ENCODE measurements at places on chromosomes 5 and 9.

- no peak for DNase-seq
Observed at GRCh38 chr9:29069376-29069775, 1496.1 kb upstream of the C9orf72 start.

- no peak for DNase-seq
Observed at GRCh38 chr9:89759572-89759971, 154.8 kb downstream of the GADD45G start.

GRCh38 chr5:17384181-17384580 lies 113.8 kb upstream of the TAF11L2 start:
- no peak for DNase-seq

GRCh38 chr9:33506626-33507370 lies 17.3 kb upstream of the ANKRD18B start:
- no peak for DNase-seq

DNA sequence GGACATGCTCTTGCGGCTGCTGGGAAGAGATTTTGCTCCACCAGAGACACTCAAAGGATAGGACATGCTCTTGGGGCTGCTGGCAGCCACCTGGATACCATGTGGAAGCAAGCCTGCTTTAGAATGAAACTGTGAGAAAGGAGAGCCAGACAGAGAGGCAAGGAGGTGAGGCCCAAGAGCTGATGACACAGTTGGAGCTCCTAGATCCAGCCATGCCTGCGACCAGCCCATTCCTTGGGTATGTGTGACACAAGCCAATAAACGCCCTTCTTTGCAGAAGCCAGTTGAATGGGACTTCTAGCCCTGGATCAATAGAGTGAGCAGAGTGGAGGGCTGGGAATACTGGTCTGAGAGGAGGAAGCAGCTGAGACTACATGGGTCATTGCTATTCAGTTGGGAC lies 69.6 kb downstream of the SMIM23 start:
- DNase-seq, result no peak

DNA sequence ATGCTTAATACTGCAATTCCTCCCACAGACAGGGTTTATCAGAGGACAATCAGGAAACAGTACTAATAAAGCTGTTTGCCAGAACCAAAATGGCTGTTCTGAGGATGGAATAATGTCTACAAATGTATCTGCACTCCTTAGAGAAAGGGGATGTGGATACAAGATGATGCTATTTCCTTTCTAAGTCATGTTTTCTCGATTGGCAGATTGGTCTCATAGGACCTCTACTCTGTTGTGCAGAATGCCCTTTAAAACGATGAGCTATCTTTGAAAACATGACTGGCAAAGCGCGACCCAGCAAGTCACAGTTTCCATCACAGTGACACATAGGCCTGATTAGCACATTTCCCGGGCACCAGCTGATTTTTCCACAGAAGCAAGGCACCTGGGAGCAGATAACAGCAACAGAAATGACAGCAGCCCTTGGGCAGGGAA lies 54.0 kb downstream of the AOPEP start:
- no peak for DNase-seq

GRCh38 chr5:1173485-1174070 lies 27.8 kb upstream of the SLC6A19 start:
- DNase-seq, result no peak

GRCh38 chr9:95477885-95478284 lies 38.9 kb downstream of the PTCH1 start:
- no peak for DNase-seq

All from right hindlimb (tissue), 1 donor.